ENCODE measurements at places on chromosomes 12 and 14.

DNA sequence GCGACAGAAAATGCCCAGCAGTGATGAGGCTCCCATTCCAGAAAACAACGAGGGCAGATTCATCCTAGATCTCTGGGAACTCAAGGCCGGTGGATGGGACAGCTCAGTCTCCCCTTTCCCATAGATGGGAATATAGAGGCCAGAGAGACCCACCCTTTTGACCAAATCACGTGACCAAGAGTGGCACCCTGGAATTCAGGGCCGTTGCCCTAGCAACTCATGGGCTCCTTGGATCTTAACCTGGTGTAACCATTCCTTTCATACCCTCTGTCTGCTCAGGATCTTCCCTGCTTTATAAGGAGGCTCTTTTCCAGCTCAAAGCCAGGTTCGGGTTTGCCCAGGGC, 8.4 kb upstream of the LRTM2 start:
- no peak overlapping the region for H3K27ac ChIP-seq
- DNase-seq: no peak
- H3K36me3 ChIP-seq: no peaks in the 10 kb centered on the region
- no peaks in the 10 kb centered on the region for H3K4me1 ChIP-seq

DNA sequence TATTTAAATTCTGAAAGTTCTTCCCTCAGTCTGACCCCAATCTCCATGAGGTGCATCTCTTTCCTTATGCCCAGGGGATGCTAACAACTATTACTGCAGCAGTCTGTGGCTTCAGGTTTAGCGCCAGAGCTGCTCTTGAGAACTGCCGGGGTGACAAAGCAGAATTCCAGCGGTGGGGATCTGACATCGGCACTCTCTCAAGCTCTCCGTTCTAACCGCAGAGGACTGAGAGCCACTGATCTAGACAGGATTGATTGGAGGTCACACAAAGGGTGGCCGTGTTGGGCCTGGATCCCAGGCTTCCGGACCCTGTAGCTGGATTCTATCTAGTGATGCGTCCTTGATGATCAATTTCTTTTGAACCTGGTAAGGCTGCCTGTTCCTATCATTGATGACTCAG, 155.6 kb upstream of the TMEM132C start:
- H3K27me3 ChIP-seq: no peaks in the 10 kb centered on the region
- H3K27ac ChIP-seq: no peak overlapping the region
- H3K4me1 ChIP-seq: no peaks in the 10 kb centered on the region
- DNase-seq: no peak
- no peaks in the 10 kb centered on the region for H3K36me3 ChIP-seq

DNA sequence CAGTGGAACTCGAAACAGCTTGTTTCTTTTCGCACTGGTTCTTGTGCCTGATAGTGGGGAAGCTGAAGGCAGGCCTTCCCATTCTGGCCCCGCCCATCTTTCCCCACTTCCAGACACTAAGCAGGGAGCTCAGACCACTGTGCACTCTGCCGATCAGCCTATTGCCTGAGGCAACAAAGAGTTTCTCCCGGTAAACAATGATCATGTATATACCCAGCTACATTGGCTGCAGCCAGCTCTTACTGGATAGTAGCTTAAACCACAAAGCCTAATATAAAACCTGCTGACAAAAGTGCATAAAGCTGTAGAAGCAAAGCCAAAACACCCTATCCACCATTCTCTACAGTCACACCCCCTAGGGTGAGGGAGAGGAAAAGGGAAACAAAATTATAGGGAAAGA, 24.7 kb upstream of the GLIPR1 start:
- no peak overlapping the region for H3K27ac ChIP-seq
- no peaks in the 10 kb centered on the region for H3K36me3 ChIP-seq
- H3K4me1 ChIP-seq: no peaks in the 10 kb centered on the region
- no peak for DNase-seq

DNA sequence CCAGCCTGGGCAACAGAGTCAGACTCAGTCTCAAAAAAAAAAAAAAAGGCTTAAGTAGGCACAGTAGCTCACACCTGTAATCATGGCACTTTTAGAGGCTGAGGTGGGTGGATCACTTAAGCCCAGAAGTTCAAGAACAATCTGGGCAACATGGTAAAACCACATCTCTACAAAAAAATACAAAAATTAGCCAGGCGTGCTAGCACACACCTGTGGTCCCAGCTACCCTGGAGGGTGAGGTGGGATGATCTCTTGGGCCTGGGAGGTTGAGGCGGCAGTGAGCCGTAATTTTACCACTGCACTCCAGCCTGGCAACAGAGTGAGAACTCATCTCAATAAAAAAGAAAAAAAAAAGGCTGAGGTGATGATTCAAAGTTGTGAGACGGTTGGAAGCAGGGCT, 9.1 kb upstream of the RESF1 start:
- no peak overlapping the region for H3K27ac ChIP-seq
- no peaks in the 10 kb centered on the region for H3K4me1 ChIP-seq
- H3K4me3 ChIP-seq: no peak overlapping the region
- DNase-seq: no peak
- no peaks in the 10 kb centered on the region for H3K36me3 ChIP-seq
- H3K27me3 ChIP-seq: no peaks in the 10 kb centered on the region

DNA sequence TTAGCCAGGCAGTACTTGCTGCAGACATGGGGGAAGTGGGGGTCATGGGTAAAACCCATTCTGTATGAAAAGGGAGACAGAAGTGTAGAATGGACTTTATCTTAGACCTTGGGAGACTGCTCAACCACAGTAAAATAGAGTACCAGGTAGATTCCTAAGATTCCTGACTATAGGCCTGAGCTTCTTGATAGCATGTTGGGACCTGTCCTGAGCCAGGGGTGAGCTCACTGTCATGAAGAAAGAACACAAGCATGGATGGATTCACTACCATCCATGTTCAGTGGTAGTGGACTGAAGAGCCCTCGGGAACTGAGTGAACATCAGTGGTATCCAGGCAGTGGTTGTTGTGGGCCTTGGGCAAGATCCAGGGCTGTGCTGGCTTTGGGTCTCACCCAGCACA, 1003.8 kb downstream of the TMTC2 start:
- no peaks in the 10 kb centered on the region for H3K36me3 ChIP-seq
- no peaks in the 10 kb centered on the region for H3K27me3 ChIP-seq
- H3K4me3 ChIP-seq: no peak overlapping the region
- no peaks in the 10 kb centered on the region for H3K4me1 ChIP-seq

DNA sequence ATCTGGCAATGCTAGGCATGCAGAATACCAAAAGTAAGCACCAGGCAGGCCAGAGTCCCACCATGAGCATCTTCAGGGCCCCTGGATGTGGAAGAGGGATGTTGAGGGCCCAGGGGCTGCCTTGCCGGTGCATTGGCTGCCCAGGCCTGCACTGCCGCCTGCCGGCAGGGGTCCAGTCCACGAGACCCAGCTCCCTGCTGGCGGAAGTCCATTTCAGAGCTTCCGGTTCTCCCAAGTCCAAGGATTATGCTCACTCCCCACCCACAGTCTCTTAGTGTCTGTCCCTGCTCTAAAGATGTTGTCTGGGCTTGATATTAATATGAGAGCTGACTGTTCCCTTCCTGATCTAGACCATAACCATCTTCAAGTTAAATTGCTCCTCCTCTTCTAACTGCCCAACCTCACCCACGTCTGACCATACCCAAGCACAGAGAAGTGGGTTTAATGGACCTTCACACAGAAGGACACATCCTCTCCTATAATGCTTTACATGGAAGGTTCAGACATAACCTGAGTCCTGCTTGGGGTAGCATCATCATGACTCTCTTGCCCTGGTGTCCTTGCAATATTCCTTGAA, 117.4 kb downstream of the DAD1 start:
- H3K4me3 ChIP-seq: no peak overlapping the region
- no peaks in the 10 kb centered on the region for H3K27me3 ChIP-seq
- H3K27ac ChIP-seq: no peak overlapping the region
- no peaks in the 10 kb centered on the region for H3K4me1 ChIP-seq
- peak; percentile 10 for DNase-seq

- no peaks in the 10 kb centered on the region for H3K27me3 ChIP-seq
- no peak for DNase-seq
- H3K27ac ChIP-seq: peak overlapping the region; percentile 97
- H3K4me1 ChIP-seq: peaks cover 22% of the 10 kb centered on the region
- no peaks in the 10 kb centered on the region for H3K36me3 ChIP-seq
Observed at GRCh38 chr14:23005451-23006187, 4.3 kb downstream of the C14orf93 start.

- H3K4me1 ChIP-seq: no peaks in the 10 kb centered on the region
- no peak overlapping the region for H3K27ac ChIP-seq
- peaks cover 5% of the 10 kb centered on the region for H3K36me3 ChIP-seq
- DNase-seq: no peak
- H3K4me3 ChIP-seq: no peak overlapping the region
Observed at GRCh38 chr12:109449845-109450532, 27.1 kb downstream of the KCTD10 start.

DNA sequence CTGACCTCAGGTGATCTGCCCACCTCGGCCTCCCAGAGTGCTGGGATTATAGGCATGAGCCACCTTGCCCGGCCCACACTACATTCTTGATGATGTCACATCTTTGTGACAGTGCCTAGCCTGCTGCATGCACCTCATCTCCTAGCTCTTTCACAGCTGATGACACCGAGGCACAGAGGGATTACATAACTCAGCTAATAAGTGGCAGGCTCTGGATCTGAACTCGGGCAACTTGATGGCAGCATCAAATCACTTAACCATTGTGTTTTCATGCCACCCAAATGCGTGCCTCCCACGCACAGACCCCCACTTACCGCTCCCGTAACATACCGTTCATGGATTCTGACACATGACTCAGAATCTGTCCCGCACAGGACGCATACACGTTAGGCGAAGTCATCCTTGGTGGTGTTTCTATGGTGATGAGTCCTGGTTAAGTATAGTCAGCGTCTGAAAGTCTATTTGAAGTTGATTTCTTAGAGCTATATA, 7.4 kb downstream of the TMEM120B start:
- no peak overlapping the region for H3K4me3 ChIP-seq
- no peak for DNase-seq
- no peaks in the 10 kb centered on the region for H3K27me3 ChIP-seq
- peaks cover 6% of the 10 kb centered on the region for H3K4me1 ChIP-seq
- H3K36me3 ChIP-seq: no peaks in the 10 kb centered on the region

DNA sequence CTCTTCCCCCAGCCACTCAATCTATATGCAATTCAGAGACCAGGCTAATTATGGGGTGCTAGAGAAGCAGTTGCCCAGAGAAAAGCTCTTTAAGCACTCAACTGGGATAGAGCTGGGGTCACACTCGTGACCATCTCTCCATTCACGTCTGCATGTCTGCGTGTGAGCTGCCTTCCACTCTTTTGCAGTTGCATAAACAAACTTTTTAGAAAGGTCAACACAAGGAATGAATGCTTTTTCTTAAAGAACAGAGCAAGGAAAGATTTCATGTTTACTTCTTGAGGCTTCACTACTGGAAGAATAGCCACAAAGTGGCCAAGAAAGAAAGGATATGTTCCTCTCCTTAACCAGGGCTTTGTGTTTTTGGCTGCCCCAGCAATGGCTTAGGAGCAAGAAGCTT, 151.1 kb downstream of the SAMD4A start:
- 0 out of 2 replicates have a peak, but pooled peaks cover 3% of the 10 kb centered on the region for H3K4me1 ChIP-seq
- H3K4me3 ChIP-seq: no peak overlapping the region
- no peaks in the 10 kb centered on the region for H3K36me3 ChIP-seq
- no peak overlapping the region for H3K27ac ChIP-seq
- DNase-seq: no peak

DNA sequence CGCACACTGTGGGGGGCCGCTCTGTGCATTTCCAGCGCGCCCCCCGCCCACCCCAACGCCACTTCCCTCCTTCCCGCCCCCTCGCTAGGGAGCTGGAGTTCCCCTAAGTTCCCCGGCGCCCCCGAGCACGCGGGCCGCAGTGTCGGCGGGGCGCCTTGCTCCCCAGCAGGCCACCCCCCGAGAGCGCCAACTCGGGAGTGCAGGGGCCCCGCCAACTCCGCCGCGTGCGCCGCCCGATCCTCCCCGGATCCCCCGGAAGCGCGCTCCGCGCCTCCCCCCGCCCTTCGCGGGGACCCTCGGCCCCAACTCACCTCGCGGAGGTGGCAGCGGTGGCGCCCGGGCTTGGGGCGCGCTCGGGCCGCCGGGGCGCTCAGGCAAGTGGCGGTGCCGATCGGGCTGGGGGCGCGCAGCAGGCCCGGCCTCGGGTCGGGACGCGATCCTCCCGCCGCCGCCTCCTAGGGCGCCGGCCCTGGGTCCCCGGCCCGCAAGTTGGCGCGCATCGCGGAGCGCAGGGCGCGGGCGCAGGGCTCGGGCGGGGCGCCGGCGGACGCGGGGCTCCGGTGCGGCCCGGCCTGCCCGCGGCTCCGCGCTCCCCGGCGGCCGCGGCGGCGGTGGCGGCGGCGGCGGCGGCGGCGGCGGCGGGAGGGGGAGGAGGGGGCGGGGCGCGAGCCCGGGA, at the start of gene NCOR2:
Gene NCOR2, minus strand, starts transcription at position 616 of the 676 bp plus-strand sequence. CDS start 72,361 bp downstream, outside the sequence.
- H3K27me3 ChIP-seq: no peaks in the 10 kb centered on the region
- no peaks in the 10 kb centered on the region for H3K36me3 ChIP-seq
- peaks cover 40% of the 10 kb centered on the region for H3K4me1 ChIP-seq
- H3K4me3 ChIP-seq: peak within 1 kb of the TSS; percentile 84

DNA sequence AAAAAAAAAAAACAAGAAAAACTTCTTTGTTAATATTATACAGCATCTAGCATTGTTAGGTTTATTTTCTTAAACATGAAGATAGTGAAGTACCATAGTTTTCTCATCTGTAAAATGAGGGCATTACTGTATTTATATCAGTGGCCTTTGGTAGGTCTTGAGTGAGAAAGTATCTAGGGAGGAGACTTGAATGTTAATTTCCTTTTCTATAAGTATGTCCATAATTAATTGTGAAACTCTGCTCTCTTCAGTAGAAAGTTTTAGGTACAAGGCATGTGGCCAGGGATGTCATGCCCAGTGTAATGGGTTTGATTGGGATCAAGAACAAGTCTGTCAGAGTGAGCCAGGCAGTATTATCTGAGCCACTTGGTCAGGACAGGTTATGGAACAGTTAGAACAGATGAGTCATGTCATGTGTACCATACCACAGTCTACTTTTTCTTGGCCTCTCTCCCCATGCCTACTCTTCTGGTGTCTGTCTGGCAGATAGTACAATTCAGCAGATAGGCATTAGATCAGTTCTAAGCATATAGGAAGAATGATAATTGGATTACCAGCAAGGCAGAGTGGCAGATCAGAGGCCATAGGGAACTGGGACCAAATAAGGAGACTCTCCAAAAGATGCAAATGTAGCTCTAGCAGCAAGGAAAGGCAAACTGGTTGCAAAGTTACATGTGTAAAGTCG, 30.4 kb downstream of the FBXO34 start:
- no peak for DNase-seq
- no peaks in the 10 kb centered on the region for H3K36me3 ChIP-seq
- no peaks in the 10 kb centered on the region for H3K27me3 ChIP-seq

DNA sequence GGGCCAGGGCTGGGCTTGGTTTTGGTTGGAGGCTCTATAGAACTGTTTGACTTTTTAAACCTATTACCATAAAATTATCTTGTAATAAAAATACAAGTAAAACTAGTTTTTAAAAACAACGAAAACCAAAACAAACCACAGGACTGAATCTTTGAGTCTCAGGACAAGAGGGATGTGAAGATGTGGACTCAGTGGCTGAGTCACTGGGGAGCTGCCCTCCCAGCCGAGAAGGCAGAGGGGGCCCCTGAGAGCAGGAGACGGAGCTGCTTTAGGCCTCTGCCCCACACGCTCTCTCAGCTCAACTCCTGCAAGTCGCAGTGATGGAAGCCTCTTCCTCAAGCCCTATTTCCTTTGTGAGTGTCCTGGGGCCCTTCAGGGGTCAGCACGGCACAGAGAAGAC, 59.0 kb downstream of the CDC42BPB start:
- no peaks in the 10 kb centered on the region for H3K27me3 ChIP-seq
- H3K36me3 ChIP-seq: no peaks in the 10 kb centered on the region

Data from Panc1 (cell line).